ENCODE measurements at places on chromosomes 7 and 10.

- no peak for DNase-seq
Measured at GRCh38 chr10:116325987-116326386, 1.7 kb downstream of the CCDC172 start.

- DNase-seq: peak; percentile 33
Measured at GRCh38 chr7:130494431-130494858, 2.6 kb downstream of the MEST start.

DNA sequence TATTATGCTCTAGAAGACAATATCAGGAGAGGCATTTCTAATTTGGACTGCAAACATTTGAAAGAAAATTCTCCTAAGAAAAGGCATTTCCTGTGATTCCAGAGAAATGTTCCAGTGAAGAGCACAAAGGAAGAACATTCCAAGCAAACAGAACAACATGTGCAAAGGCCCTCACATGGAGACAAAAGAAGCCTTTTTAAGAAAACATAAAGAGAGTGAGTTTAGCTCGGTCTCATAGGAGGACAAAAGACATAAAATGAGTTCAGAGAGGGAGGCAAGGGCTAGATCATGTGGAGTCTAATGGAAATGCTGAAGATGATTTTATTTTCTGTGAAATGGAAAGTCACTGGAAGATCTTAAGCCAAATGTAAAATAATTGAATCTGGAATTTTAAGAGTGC lies 269.8 kb upstream of the HGF start:
- no peak for DNase-seq

- DNase-seq: no peak
Measured at GRCh38 chr10:17831341-17831740, 22.2 kb downstream of the MRC1 start.

DNA sequence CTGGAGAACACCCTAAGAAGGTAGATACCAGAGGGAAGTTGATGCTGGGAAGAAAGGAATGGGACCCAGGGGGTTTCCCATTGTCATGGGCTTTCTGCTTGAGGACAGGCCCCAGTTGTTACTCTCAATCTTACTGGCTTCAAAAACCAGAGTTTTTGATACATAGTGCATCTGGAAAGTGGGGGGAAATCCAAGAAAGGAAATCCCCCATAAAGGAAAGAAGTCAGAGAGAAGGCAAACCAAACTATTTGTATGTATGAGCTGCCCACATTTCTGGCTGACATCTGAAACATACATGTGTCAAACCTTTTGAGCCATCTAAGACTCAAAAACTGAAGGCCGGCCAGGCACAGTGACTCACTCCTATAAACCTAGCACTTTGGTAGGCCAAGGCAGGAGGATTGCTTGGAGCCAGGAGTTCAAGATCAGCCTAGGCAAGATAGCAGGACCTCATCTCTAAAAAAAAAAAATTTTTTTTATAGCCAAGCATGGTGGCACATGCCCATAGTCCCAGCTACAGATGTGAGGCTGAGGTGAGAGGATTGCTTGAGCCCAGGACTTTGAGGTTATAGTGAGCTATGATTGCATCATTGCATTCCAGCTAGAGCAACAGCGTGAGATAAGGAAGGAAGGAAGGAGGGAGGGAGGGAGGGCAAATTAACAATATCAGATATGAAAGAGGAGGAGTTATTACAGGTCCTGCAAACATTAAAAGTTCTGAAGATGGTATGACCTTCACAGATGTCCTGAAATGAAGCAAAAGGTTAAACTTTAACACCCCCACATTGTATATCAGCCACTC lies 6.7 kb upstream of the COA1 start:
- DNase-seq: peak; percentile 76

- no peak for DNase-seq
Measured at GRCh38 chr7:88355011-88355410, 48.3 kb upstream of the STEAP4 start.

DNA sequence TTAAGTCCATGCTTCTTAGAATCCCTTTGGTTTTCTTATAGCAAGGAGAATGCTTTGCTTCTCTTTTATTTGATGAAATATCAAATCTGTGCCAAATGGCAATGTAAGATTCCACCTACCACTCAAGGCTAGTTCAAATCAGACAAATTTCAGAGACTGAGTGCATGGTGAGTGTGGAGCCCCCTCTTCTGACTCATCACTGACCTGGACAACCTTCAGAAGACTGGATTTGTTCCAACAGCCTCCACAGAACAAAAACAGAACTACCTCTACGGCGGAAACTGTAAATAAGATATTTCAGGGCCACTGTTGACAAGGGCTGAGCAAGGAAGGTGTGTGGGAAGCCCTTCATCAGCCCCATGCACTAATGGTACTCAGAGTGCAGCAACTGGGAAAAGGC lies 21.1 kb downstream of the NCAPG2 start:
- no peak for DNase-seq

GRCh38 chr10:43221419-43222209 lies 45.3 kb downstream of the RASGEF1A start:
- DNase-seq: no peak

DNA sequence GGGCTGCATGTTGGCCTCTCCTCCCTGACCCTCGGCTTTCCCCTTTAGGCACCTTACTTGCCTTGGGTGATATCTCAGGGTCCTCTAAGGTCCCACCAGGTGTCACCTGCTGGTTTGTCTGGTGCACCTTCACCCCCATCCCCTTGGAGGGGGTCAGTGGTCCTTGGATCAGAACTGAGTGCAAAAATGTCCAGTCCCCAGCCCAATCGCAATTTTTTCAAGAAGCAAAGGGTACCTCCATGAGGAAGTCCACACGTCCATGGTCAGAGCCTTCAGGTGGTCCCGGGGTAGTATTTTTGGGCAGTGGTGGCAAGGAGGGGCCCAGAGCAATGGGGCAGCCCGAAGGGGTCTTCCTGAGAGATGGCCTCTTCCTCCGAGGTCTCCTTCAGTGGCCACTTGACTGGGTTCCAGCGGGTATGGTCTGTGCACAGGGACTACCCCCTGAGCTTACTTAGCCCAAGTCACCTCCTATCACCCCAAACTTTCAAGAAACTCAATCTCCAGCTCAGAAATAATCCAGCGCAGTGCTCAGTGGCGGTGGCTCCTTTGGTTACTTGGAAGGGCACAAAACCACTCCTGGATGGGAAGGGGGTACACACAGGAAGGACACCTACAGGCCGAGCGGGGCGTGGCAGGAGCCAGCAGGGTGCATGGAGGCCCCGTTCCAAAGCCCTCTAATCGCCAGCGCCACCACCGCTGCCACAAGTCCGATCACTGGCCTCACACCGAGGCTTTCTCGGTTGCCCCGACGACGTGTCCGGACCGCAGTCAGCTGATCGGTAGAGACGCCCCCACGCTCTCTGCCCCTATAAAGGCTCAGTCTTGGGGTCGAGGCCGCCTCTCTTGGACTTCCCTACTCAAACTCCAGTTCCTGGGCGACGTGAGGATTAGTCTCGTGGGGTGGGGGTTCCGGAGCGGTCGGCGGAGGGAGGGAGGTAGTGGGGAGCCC lies 4.5 kb downstream of the SAP25 start:
- DNase-seq: no peak

DNA sequence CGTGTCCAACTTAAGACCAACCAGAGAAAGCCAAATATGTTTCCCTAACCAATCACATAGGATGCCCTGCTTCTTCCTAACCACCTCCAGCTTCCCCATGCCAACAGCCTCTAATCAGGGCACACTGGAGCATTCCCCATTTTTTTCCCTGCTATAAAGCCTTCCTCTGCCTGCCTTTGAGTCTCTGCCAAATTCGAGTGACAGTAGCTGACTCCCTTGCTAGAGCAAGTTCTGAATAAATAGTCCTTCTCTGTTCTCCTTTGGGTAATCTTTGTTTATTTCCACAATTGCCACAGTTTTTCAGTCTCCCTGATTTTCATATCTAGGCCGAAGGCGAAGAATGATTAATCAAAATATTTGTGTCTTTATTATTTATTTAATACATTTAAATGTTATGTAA lies 96.7 kb downstream of the ANLN start:
- DNase-seq: no peak

DNA sequence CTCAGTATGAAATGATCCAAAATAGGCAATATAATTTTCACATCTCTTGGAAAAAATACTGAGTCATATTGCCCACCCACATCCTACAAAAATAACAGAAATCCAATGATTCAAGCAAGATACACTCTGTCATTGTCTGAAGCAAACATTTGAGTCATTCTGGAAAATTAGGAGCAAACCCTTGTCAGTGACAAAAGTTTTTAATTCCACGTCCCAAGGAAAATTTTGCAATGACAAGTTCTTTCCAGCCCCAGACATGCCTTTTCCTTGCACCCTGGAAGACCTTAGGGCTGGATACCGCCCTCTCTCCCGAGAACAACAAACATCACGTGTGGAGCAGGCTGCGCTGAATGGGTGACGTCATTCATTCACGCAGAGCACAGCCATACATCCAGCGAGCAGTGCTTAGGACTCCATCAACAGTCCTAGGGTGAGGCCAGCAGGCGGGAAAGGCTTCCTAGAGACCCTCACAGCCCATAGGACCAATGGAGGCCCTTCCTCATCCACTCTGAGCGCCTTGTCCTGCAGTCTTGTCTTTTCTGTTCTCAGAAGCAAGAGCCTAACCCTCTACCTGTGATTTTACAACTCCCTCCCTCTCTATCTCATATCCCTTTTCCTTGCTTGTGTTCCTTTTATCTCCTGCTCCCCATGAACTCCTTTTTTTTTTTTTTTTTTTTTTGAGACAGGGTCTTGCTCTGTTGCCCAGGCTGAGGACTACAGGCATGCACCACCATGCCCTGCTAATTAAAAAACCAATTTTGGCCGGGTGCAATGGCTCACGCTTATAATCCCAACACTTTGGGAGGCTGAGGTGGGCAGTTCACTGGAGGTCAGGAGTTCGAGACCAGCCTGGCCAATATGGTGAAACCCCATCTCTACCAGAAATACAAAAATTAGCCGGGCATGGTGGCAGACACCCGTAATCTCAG lies 23.5 kb upstream of the KDM7A start:
- DNase-seq: peak; percentile 66

- DNase-seq: no peak
Measured at GRCh38 chr10:30233186-30233959, 115.7 kb downstream of the MTPAP start.

- no peak for DNase-seq
Measured at GRCh38 chr10:103720964-103721335, 134.4 kb downstream of the SH3PXD2A start.

DNA sequence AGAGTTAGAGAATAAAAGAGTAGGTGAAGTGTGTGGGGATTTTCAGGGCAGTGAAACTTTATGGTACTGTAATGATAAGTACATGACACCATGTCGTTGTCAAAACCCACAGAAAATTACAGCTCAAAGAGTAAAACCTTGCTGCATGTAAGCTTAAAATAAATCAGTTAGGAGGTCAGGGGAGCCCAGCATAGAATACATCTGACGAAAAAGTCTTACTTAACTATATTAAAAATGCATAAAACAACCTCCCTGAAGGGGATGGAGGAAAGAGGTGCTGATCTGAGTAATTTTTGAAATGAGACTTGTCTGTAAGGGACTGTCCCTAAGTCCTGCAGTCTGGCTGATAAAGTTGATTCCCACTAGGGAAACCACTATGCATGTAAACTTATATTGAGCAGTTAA lies 49.8 kb upstream of the AKR1E2 start:
- DNase-seq: no peak

- peak; percentile 47 for DNase-seq
Measured at GRCh38 chr10:61063034-61063433, 119.0 kb upstream of the RHOBTB1 start.

DNA sequence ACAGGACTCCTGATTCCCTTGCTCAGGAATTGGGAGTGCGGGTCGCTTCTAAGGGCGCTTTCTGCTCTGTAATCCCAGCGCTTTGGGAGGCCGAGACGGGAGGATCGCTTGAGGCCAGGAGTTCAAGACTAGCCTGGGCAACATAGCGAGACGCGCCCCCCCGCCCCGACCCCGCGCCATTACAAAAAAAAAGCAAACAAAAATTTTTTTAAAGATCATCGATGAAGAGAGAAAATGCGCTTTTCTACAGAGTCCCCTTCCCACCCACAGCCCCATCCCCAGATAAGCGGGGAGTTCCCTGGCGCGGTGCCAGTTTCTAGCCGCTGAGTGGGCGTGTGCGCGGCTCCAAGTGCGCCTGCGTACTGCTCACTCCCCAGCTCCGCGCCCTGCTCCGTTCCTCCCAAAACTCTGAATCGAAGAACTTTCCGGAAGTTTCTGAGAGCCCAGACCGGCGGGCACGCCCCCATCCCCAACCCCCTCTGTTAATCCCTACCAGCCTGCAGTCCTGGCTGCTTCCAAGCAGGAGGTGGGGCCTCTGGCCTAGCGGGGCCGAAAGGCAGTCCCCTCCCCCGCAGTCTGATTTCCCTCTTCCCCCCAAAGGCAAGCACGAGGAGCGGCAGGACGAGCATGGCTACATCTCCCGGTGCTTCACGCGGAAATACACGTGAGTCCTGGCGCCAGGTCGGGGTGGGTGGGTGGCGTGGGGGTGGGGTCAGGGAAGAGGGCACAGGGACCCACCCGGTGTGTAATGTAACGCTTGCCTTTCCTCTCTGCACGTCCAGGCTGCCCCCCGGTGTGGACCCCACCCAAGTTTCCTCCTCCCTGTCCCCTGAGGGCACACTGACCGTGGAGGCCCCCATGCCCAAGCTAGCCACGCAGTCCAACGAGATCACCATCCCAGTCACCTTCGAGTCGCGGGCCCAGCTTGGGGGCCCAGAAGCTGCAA lies 1.0 kb downstream of the HSPB1 start:
- DNase-seq: peak; percentile 95

GRCh38 chr10:106395041-106395749 lies 769.3 kb downstream of the SORCS1 start:
- no peak for DNase-seq

- DNase-seq: no peak
Measured at GRCh38 chr10:99340650-99341049, 11.5 kb downstream of the CNNM1 start.

GRCh38 chr7:105680505-105681187 lies 99.4 kb upstream of the EFCAB10 start:
- no peak for DNase-seq

GRCh38 chr7:135441791-135442190 lies 68.1 kb downstream of the CNOT4 start:
- DNase-seq: peak; percentile 42

DNA sequence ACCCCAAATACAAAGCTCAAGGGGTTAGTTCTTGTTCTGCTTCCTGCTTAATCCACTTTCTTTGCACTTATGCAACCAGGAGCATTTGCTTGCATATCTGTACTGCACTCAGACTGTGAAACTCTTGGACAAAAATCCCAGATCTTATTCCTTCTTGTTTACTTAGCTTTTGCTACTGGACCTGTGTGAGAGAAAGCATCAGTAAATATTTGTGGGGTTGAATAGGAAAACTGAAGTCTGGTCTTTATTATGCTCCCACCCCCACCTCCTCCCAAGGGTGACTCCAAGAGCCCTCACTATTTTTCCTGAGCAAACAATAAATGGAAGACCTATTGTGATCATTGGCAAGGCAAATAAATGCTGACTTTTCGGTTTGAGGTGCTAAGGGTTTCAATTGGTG lies 57.1 kb upstream of the VSTM2A start:
- DNase-seq: no peak

GRCh38 chr7:94123136-94123535 lies 119.0 kb upstream of the BET1 start:
- DNase-seq: no peak

- DNase-seq: no peak
Measured at GRCh38 chr7:29044554-29044953, 86.4 kb upstream of the TRIL start.
